Cardiac septum (tissue), 1 donor: ENCODE measurements at places on chromosomes 4 and X. TPM values are rescaled to one million over a fixed set of nuclear protein-coding genes. Genes with fewer than 3 reads are reported as not detected.

Gene TLR7
- total RNA-seq: 0.92 TPM

Gene CD38
- total RNA-seq: 0.92 TPM

Gene DUSP9
- total RNA-seq: not detected

Gene FAM47A
- total RNA-seq: not detected

Gene PDGFRA
- 23.4 TPM for total RNA-seq

Gene EPGN
- total RNA-seq: not detected

Gene STK26
- 1.7 TPM for total RNA-seq
